Chondrocyte (in vitro differentiated cells): ENCODE measurements at places on chromosomes 13 and 19. TPM values are rescaled to one million over a fixed set of nuclear protein-coding genes. Genes with fewer than 3 reads are reported as not detected.

Gene CERS1
- 4.3 to 10.2 TPM (median 8.4 TPM) in 3 replicates for total RNA-seq

Gene PRODH2
- not detected in 3 replicates for total RNA-seq

Gene CCDC169
- total RNA-seq, result 1.8 to 2.3 TPM (median 2.2 TPM) in 3 replicates

Gene RFPL4AL1
- not detected in 3 replicates for total RNA-seq
